ENCODE measurements at places on chromosomes 11 and 22.

GRCh38 chr11:91730057-91730456 lies 494.6 kb upstream of the FAT3 start:
- no peak for DNase-seq

DNA sequence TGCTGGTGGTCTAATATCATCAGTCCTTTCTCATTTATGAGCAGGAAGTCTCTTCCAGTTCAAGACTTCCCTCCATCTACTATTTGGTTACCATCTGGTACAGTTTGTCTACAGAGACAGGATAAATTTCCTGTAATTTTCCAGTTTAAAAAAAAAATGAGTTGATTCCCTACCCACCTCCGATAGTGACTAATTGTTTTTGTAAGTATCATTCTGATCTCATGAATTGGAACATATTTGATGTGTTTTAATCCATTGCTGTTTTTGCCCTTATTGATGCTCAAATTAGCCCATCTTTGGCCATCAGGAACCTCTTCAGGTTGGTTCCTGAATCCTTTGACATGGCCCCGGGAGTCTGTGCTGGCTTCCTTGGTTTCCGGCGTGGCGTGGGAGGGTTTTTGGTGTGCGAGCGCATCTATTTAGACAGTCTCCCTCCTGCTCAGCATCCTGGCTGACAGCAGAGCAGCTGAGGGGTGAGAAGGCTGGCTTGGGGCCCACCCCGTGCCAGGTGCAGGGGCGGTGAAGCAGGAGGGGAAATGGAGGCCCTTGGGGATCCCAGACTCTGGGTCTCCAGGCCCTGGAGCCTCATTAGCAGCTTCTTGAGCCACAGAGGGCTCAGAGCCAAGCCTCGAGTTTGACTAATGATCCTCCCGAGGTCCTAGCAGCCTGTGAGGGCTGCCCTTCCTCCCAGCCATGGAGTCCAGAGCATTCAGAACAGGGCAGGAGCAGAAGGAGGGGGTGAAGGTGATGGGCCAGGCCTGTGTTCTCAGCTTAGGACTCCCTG lies 6.8 kb downstream of the OMP start:
- peak; percentile 36 for DNase-seq

DNA sequence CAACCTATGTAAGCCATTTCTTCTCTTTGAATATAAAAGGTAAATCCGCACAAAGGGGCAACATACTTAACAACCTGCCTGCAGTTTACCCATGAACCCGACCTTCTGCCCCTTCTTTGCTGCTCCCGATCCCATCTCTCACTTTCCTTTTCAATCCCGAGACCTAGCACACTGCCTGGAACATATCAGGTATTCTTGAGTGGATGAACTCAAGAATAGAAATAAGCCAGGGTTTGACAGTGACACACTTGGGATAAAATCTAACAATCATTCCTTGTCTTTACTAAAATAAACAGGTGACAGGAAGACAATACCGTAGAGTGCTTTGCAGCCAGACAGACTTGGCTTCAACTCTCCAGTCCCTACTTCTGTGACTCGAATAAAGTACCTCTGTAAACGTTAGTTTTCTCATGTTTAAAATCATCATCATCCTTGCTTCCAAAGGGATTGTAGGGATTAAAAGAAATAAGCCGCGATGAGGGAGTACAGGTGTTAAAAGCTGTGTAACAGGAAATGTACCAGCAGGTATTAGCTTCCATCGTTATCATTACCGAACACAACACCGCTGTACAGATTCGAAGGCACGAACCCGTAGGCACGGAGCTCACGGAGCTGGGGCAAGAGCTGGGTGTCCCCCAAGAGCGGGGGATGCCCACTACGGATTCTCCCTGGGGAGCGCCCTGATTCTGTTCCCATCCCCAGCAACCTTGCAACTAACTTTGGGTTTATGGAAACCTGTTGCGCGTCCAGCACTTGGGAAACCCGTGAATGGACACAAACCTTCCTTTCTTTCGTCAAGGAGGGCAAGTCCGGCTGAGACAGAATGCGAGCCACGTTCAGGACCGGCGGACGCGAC lies 720 bp downstream of the UFD1 start:
- DNase-seq = peak; percentile 14

GRCh38 chr11:9089061-9089460 lies 2.3 kb downstream of the SCUBE2 start:
- DNase-seq = no peak

DNA sequence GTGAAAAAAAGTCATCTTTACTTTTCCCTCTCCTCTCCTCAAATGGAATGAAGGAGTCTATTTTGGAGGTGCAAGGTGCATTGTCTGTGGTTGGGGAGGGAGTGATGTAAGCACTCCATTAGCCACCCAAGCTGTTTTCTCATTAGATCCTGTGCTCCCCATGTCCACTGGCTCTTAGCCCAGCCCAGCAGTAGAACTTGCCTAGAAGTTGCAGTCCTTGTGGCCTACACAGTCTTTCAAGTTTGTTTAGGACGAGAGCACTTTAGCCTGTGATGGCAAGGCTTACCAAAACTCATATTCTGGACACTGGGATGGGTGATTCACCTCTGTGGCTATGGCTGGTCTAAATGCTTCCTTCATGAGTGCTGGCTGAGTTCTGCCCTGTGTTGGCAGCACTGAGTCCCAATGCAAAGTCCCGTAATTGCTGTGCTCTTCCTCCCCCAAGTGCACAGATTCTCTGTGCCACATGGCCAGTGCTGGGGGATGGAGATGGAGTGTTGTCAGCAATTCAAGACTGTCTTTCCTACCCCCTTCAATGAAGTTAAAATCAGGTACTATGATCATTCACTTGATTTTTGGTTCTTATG lies 15.8 kb downstream of the SLC22A25 start:
- DNase-seq = no peak

DNA sequence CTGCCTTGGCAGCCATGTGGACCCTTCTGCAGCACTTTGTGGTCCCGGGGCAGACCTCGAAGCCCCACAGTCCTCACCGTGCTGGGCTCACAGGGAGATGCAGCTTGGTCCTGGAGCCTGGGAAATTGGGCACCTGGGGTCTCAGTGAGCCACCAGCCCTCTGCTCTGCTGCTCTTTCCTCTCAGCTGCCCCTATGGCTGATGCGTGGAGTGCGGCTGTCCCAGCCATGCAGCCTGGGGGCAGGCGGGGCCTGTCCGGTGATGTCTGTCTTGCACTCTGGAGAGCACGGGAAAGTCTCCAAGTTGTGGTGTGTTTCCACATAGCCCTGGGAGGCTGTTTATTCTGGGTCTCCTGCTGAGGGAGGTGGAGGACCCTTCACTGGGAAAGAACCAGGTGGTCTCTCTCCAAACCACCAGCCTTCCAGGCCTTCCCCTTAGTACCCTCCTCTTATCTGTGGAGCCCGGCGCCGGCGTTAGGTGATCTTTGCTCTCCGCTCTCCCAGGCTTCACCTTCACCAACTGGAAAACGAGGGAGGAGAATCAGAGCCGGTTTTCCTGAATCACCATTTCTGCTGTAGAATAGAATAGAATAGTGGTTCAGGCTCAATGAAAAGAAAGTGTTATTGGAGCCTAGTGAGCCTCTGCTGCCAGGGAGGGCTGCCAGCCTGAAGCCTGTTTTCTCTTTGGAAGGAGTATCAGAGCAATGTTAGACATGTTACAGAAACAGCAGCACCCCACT lies 41.2 kb upstream of the GRAMD4 start:
- peak; percentile 62 for DNase-seq

DNA sequence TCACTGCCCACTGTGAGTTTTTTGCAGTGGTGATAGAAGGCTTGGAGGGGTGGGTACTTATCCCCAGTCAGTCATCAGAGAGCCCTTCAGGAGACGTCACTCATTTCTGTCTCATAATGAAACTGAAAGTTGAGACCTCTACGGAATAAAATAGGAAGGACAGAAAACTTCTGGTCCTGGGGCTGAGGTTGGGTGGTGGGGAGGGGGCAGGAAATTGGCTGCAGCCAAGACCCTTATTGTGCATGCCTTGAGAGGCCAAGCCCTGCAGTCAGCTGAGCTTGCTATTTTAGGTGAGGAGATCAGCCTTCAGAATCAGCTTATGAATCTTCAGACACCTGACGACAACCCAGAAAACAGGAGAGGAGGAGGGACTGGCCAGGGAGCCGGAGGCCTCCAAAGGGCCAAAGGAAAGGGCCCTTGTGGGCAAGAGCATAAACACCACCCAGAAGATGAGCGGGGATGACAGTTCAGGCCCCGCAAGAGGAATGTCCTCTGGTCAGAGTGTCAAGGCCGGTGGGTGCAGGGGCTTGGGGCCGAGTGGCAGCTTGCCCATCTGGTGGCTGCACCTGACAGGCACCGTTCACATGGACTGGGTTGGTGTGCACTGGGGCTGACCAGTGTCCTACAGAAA lies 17.9 kb upstream of the ADA2 start:
- DNase-seq = no peak
